NCI-H510A (cell line): ENCODE measurements at places on chromosomes 11 and 22.

- no peak for DNase-seq
Measured at GRCh38 chr11:2557381-2557780, 112.6 kb downstream of the KCNQ1 start.

GRCh38 chr11:70666311-70666710 lies 268.0 kb downstream of the CTTN start:
- no peak for DNase-seq

- no peak for DNase-seq
Measured at GRCh38 chr22:40671369-40671768, 7.9 kb upstream of the MCHR1 start.

DNA sequence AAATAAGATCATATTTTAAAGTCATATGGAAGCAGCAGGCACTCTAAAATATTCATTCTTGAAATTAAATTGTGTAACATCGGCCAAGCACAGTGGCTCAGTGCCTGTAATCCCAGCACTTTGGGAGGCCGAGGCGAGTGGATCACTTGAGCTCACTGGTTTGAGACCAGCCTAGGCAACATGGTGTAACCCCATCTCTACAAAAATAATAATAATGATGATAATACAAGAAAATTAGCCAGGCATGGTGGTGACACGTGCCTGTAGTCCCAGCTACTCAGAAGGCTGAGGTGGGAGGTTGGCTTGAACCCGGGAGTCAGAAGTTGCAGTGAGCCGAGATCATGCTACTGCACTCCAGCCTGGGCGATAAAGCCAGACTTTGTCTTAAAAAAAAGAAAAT lies 77.4 kb downstream of the TRIM29 start:
- no peak for DNase-seq

GRCh38 chr11:121654259-121654842 lies 201.6 kb upstream of the SORL1-AS1 start:
- no peak for DNase-seq

DNA sequence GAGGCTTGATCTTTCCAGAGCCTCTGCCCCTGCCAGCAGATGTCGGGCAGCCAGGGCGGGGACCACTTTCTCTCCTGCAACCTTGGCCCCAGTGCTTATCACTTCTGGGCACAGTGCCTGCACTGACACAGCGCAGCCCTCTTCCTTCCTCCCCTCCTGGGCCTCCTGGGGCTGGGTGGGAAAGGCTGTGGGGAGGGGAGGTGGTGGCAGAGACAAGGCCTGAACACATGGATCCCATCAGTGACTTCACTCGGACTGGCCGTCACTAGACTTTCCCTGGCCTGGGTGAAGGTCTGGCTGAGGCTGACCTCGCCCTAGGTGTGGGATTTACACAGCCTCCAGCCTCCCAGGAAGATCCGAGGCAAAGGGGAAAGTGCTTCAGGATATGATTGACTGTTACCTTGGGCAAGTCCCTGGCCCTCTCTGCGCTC lies 68.1 kb downstream of the LRRC32 start:
- DNase-seq: no peak

DNA sequence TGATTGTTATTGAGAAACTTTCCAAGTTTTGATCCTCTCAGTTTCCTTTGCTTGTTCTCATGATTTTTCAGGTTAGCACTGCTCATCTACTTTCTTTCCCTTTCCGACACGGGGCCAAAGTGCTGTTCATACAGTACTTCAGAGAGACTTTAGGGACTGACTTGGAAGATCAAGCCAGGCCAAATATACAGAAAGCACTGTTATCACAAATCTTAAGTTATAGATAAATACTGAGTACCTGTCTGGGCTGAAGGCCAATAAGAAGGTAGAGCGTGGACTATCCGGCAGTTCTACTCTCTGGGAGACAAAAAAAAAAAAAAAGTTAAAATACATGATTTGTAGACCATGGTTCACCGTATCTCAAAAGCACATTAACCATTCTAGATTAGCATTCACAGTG lies 46.2 kb downstream of the AMBRA1 start:
- DNase-seq: no peak

DNA sequence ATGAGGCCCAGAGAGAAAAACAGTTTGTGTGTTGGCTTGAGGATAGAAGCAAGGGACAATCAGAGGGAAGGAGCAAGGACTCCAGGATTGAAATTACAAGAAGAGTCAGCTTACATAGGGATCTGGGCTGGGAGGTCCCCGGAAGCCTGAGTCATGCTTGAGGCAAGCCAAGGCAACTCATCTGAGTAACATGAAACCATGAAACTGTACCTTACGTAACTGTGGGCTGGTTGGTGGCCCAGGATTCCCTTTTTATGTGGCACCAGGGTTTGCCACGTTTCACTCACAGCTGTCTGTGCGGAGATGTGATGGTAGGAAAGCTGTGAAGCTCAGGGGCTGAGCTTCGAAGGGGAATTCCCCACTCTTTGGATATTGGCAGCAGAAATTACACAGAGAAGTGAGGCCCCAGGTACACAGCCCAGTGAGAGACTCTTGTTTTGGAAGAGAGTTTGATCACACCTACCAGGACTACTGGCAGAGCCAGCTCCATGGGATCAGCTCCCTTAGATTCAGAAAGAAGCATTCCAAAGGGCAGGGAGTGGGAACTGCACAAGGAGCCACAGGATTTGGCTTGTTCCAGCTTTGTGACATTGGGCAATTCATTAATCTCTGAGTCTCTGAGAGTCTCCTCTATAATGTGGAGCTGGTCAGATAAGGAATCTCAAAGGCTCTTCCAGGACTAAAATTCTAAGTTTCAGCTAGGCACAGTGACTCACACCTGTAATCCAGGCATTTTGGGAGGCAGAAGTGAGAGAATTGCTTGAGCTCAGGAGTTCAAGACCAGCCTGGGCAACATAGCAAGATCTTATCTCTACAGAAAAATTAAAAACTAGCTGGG lies 7.8 kb downstream of the SLC5A1 start:
- DNase-seq: peak; percentile 42

DNA sequence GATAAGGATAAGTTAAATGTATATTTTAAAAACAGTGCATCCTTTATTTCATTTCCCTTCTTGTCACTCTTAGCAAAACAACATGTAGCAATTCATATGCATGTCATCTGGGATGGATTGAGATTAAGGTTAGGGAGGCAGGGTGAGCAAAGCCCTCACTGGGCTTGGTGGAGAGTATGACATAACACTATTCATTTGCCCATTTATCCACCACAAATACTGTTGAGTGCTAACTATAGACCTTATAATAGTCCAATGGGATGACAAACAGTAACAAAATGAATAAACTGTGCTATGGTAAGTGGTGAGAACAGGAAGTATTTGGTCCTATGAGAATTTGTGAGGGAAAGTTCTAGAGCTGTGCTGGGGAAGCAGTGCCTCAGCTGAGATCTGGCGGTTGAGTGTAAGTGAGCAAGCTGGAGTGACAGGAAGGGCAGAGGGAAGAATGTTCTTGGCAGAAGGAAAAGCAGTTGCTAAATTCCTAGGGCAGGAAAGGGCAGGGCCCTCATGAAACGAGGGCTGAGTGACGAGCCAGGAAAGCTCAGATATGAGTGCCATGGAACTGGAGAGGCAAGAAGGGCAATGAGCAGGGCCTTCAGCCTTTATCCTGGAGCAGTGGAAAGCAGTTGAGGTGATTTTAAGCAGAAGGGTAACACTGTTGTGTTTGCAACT lies 6.7 kb downstream of the HSD17B12 start:
- no peak for DNase-seq

DNA sequence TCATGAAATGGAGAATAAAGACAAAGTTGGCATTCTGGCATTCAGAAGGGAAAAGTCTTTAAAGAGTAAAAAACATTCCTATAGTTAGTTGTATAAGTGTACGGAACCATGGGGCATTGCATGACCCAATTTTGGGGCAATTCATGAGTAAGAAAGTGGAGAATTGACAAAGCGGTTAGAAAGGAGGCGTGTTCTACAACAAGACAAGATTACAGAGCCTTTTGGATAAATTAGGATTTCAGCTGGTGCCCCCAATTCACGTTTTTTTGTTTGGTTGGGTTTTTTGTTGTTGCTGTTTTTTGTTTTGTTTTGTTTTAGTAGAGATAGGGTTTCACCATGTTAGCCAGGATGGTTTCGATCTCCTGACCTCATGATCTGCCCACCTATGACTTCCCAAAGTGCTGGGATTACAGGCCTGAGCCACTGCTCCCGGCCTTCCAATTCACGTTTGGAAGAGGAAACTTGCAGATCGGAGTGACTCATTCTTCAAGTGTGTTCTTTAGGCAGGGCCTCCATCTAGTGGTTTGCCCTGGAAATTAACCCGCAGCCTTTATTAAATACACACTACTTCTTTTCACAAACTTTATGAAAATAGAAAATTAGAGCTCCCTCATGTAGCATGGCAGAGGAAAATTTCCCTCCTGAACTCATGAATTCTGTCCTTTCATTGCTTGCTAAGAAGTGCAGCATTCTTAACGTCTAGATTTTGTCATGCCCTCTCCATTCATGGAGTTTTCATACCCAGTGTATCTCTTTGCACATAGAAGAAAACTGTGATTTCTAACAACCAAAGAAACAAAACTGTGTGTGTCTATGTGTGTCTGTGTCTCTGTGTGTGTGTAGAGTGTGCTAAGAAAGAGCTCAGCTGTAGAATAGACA lies 118.1 kb downstream of the BBOX1 start:
- DNase-seq: peak; percentile 5

DNA sequence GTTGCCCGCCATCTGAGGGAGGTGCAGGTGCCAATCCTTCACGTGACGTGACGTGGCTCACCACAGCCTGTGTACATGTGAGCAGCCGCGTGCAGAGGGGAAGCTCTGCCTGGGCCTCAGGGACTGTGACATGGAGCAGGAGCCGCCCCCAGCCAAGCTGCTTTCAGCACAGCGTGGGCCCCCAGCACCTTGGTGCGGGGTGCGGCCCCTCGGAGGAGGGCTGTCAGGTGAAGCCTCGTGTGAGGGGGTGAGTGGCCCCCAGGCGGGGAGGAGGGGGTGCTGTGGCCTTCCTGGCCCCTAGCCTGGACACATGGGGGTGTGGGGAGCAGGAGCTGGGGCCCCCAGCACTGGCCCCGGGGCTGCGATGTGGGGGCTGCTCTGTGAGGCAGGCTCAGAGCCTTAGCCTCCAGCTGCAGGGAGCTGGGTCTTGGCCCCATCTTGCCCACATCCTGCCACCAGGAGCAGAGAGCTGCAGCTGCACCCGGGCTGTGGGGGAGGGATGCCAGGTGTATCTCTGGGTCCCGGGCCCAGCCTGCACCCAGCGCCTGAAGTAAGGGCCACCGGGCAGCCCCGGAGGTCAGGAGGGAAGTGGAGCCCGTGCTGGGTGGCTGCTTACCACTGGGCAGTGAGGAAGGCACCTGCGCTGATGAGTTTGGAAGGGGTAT lies at the start of gene ADORA2A:
TSS of gene ADORA2A (plus strand) at position 100 of the 665 bp plus-strand sequence. CDS start 5,806 bp downstream, outside the sequence.
- no peak for DNase-seq

- no peak for DNase-seq
Measured at GRCh38 chr22:20116376-20116950, 559 bp downstream of the RANBP1 start.

- no peak for DNase-seq
Measured at GRCh38 chr11:97454988-97455387, 1065.2 kb downstream of the JRKL start.
